ENCODE measurements at places on chromosomes 13 and 19.

DNA sequence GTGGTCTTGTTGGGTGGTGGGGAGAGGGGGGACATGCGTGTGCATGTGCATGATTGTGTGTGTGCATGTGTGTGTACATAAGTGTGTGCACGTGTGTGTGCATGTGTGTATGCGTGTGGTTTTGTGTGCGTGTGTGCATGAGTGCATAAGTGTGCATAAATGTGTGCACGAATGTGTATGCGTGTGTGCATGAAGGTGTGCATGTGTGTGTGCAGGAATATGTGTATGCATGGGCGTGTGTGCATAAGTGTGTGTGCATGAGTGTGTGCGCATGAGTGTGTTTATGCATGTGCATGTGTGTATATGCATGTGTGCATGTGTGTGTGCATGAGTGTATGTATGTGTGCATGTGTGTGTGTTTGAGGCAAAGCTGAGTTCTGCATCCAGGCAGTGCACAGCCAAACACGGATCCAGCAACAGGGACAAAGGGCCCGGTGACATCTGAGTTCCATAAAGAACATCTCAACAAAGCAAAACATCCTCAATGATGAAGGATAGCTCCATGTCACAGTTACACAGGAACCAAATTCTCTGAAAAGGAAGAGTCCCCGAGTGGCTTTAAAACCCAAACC is 86.0 kb upstream of the FARP1 start:
- DNase-seq: no peak

DNA sequence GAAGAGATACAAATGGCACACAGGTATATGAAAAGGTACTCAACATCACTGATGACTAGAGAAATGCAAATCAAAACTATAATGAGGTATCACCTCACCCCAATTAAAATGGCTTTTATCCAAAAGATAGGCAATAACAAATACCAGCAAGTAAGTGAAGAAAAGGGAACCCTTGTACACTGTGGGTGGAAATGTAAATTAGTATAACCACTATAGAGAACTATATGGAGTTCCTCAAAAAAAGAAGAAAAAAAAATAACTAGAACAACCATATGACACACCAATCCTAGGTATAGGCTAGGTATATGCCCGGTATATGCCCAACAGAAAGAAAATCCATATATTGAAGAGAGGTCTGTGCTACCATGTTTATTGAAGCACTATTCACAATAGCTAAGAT is 150.9 kb downstream of the VWA8 start:
- no peak for DNase-seq

GRCh38 chr19:6654347-6655310 is 15.3 kb downstream of the TNFSF14 start:
- no peak for DNase-seq

DNA sequence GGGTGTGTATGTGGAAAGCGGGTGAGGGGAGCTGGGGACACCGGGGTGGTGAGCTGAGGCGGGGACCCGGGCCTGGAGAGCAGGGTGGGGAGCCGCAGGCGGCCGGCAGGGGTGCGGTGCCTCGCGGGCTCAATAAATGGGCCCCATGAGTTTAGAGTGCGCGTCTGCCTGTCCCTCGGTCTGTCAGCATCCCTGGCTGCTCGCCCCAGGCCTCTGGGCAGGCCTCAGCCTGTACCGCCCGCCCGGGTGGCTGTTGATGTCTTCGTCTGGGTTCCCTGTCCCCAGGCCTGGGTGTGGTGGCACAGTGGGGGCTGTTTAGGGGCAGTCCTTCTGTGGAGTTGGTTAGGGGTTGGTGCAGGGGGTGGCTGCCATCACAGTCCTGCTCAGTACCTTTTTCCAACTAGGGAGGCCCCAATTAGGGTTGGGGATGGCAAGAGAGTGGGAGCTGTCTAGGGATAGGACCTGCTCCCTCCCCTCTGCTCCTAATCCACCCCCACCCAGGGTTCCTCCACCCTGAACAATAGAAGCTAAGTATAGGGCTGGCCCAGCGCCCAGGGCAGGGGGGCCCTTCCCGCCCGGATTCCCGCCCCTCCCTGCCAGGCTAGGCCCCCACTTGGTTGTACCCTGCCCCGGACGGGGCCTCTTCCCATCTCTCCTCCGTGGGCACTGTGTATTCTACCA is 12.2 kb downstream of the CIC start:
- no peak for DNase-seq

- no peak for DNase-seq
Observed at GRCh38 chr19:13189600-13189999, 39.4 kb downstream of the IER2 start.

DNA sequence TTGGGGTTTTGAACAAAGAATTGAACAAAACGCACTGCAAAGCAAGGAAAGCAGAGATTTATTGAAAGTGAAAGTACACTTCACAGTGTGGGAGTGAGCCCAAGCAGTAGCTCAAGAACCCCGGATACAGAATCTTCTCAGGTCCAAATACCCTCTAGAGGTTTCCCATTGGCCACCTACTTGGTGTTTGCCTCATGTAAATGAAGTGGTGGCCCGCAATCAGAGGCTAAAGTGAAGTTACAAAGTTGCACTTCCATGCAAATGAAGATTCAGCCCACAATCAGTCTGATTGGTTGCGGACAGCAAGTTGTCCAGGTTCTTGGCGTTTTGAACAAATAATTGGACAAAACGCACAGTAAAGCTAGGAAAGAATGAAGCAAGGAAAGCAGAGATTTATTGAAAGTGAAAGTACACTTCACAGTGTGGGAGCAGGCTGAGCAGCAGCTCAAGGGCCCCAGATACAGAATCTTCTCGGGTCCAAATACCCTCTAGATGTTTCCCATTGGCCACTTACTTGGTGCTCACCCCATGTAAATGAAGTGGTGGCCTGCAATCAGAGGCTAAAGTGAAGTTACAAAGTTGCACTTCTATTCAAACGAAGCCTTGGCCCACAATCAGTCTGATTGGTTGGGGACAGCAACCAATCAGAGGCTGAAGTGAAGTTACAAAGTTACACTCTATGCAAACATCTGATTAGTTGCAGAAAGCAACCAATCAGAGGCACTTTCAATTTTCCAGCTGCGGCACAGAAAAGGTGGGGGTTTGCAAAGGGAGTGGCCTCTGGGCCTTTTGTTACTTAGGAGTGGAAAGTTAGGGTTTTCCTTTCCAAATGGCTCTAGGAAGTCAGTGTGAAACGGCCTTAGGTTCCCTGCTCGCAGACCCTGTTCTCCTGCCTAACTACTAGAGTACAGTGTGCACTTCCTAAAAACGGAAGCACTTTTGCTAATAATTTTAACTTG is 4.8 kb upstream of the TM9SF2 start:
- no peak for DNase-seq

DNA sequence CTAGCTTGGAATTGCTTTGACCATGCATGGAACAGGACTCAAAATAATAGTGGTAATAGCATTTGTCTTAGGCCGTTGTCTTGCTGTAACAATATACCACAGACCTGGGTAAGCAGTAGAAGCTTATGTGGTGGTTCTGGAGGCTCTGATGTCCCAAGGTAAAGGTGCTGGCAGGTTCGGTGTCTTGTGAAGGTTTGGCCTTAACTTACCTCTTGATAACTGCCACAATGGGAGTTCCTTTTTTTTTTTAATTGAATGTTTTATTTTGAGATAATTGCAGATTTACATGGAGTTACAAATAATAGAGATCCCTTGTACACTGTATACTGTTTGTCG is 5.8 kb downstream of the RPL21 start:
- DNase-seq: no peak

- no peak for DNase-seq
Observed at GRCh38 chr13:40598569-40598968, 67.9 kb downstream of the FOXO1 start.

DNA sequence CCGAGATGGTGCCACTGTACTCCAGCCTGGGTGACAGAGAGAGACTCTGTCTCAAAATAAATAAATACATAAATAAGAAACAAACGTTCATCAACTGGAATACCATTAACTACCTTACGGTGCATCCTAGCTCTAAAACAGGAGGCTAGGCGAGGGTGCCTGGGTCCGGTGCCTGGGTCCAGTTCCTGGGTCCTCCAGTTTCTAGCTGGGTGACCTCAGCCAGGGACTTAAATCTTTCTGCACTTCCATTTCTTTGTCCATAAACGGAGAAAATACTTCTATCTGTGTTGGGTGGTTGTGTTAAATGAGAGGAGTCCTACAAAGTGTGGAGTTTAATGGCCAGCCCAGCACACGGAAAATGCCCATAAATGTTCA is 34.0 kb downstream of the RFX2 start:
- no peak for DNase-seq

DNA sequence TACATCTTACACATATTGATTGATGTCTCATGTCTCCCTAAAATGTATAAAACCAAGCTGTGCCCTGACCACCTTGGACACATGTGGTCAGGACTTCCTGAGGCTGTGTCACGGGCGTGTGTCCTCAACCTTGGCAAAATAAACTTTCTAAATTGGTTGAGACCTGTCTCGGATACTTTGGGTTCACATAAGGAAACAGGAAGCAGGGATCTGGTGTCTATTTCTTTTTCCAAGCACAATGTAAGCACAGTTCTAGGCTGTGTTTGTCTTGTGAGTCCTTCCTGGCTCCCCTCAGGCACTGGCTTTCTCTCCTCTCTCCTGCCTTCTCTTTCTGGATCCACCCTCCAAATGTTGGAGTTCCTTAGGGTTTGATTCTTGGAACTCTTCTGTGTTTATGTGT is 27.6 kb upstream of the TPT1 start:
- no peak for DNase-seq

DNA sequence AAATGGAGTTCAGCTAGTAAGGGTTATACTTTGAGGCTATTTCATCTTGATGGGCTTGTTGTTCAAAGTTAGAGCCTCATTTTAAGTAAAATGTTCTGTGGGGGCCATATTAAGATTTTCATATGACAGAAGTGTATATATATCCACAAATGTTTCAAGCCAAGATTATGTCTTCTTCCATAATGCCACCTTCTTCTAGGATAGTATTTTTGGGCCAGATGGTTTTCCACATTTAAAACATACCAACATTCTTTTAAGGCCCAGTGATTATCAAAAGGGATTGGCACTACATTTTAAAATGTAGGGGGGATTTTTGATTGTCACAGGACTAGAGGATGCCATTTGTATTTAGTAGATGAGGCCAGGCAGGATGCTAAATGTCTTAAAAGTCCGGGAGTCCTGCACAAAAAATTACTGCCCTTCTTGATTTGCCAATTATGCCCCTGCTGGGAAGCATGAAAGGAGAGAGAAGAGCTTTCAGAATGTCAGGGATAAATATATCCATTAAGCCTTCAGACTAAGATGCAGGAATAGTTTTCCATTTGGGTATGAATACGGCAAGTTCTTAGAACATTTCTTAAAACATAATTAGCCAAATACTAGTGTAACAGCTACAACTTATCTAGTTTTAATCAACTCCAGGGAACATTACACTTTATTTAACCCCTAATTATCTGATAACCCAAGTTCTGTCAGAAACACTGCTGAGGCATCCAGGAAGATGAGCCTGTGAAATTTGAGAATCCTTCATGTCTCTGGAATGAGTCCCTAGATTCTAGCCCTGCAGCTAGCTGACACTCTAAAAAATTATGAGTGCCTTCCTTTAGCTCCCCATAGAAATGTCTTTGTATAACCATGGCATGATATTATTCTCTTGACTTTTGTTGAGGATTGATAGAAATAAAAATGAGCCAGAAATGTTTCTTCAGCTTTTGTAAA is 34.0 kb downstream of the ITM2B start:
- no peak for DNase-seq

- DNase-seq: no peak
Observed at GRCh38 chr13:60392131-60392530, 4.9 kb upstream of the TDRD3 start.

DNA sequence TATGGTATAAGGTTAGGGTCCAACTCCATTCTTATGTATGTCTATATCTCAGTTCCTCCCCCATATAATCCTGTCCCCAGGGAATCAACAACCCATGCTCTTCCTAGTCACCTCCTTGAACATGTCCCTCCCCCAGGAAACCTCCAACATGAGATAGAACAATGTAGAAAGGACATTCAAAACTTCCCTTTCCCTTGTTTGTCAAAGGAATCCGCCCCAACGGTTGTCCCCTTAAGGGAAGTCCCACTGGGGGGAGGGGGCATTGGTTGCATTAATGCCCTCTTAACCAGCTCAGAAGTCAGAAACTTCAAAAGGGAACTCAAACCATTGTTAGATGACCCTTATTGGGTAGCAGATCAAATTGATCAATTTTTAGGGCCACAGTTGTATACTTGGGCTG is 6.8 kb upstream of the ZNF561 start:
- no peak for DNase-seq

- no peak for DNase-seq
Observed at GRCh38 chr13:30551189-30551588, 66.5 kb upstream of the USPL1 start.

DNA sequence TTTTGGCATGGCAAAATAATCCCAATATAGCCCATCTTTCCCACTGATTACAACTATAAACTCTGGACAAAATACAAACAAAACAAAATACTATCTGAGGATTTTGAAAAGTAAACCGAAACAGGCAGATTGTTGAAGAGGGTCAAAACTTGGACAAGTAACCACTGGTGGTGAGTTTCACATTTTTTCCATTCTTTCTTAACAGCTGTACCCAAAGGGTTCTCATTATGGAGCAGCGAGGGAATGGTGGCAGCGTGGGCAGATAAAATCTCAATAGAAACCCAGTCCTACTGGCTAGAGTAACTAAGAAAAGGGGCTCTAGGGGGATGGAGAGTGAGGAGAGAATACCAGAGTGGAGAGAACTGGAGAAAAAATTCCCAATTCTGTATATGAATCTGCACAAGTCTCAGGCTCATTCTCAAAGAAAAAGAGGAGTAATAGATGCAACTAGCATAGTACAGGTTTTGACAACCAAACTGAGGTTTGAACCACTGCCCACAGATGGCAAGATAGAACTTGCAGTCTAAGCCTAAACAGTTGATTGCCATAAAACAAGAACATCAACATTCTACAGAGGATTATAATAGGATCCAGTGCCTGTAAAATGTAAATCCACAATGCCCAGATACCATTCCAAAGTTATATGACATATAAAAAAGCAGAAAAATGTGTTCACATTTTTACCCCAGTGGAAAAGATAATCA is 284.5 kb downstream of the KCNRG start:
- peak; percentile 31 for DNase-seq

GRCh38 chr13:20525144-20525600 is 485 bp downstream of the CRYL1 start:
- no peak for DNase-seq

DNA sequence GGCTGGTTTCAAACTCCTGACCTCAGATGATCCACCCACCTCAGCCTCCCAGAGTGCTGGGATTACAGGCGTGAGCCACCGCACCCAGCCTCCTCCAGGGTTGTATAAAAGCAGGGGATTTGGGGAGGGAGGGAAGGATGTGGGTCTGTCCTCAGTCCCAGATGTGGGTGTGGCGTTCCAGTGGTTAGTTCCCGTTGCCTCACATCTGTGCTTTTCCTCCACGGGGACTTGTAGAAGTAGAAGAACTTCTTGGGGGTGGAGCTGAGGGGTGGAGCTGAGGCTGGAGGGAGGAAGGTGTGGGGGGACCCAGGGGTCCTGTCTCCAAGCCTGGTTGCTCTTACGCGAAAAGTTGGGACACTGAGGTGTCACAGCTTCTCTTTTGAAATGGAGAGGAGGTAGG is 514 bp upstream of the MCEMP1 start:
- no peak for DNase-seq

DNA sequence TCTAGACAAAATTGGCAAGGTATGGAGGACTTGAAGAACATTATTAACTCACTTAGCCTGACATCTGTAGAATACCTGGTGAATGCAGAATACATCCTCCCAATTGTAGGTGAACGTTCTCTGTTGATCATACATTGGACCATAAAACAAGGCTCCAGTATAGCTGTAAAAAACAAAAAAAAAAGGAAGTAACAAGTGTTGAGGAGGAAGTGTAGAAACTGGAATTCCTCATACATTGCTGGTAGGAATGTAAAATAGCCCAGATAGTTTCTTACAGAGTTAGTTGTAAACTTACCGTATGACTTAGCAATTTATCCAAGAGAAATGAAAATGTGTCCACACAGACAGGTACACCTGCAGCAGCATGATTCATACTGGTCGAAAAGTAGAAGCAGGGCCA is 44.8 kb downstream of the TSSK6 start:
- no peak for DNase-seq
